ENCODE measurements at places on chromosomes 7 and 10.

GRCh38 chr7:149253665-149254064 lies 8.3 kb upstream of the ZNF783 start:
- DNase-seq = no peak

GRCh38 chr7:94483843-94484242 lies 25.8 kb upstream of the CASD1 start:
- no peak for DNase-seq

DNA sequence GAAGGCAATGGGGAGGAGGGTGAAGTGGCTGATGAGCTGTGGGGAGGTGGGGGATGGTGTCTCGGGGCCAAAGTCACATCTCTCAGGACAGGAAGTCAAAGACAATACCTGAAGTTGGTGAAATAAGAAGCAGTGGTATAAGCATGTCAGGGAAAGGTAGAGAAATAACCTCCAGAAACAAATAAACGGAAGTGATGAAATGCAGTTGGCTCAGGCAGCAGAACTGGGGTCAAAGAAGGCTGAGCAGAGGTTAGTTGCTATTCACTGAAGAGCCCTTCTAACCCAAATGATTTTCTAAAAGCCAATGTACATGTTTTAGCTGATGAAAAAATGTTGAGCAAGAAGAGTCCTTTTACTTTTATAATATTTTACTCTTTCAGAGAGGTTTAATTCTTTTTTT lies 78.6 kb upstream of the ADRB1 start:
- DNase-seq = no peak

GRCh38 chr10:10156917-10157600 lies 860.6 kb upstream of the CELF2 start:
- DNase-seq = no peak

DNA sequence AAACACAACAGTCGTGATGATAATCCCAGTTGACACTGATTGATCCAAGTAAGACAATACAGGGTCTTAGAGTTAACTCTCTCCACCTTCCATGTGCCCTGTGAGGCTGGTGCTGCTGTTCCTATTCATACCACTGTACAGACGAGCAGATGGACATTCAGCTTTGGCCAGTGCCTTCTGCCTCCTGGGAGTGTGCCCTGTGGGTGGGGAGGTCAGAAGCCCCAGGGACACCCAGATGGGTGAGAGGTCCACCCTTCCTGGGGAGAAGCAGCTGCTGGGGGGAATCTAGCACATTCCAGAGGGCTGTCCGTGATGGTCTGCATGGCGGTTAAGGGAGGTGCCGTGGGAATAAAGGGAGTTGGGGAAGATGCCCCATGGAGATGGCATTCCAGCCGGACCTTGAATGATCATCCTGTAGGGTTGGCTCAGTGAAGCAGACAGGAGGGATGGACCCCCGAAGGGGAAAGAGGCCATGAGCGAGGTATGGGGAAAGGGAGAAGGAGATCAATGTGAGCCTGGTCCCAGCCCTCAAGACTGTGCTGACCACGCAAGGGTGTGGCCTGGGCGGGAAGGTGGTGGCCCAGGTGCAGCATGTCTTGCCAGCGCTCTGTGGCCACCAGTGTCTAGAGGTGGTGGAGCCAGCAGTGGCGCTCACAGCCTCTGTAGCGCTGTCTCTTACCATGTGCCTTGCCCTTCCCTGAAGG lies 74.0 kb downstream of the ADCY1 start:
- no peak for DNase-seq

GRCh38 chr7:130822642-130823041 lies 88.6 kb upstream of the KLF14 start:
- no peak for DNase-seq

DNA sequence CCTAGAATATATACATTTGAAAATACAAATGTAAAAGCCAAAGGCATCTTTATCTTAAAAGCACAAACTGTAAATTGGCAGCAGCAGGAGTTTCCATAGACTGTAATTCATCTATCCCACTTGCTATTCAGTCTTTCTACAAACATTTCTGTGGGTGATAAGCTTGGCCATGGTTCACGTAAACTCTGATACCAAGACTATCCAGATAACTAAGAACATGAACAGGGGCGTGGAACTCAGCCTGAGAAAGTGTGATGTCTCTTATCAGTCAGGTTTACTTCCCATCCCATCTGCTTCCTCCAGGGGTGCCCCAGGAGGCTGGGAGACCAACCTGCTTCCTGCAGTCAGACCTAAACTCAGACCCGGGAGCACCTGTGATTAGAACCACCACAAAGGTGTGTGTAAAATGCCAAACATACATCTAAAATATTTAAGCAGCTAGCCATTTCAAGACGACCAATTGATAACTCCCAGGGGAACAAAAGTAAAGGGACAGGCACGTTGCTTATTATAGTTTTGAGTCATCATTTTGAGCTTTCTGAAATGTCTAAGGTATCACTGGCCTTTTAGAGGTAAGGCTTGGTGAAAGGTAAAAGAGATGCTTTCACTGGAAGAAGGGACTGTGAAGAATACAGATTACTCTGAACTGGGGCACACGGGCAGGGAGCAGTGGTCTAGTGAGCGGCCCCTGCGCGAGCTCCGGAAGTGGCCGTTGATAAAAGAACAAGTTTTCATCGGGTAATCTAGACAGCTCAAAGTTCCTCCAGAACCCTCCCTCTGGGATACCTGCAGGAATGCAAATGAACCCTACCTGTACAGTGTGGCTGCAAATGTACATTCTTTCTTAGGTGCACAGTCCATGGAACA lies 51.5 kb downstream of the RSU1 start:
- DNase-seq = no peak

DNA sequence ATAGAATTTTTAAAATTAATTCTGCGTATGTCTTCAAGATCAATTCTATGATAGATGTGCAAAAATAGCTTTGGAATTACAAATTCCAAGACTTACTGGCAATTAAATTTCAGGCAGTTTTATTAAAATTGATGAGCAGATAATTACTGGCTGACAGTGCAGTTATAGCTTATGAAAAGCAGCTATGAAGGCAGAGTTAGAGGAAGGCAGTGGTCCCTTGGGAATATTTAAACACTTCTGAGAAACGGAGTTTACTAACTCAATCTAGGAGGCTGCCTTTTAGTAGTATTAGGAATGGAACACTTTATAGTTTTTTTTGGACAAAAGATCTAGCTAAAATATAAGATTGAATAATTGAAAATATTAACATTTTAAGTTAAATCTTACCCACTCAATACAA lies 70.8 kb downstream of the CFTR start:
- DNase-seq = no peak

GRCh38 chr10:74097776-74098175 lies 52.9 kb downstream of the AP3M1 start:
- no peak for DNase-seq

Data from pulmonary artery endothelial cell (primary cell).